Cortex of kidney (tissue), 1 donor: ENCODE measurements at places on chromosomes 4 and X.

GRCh38 chrX:130330706-130331105 lies 9.0 kb upstream of the SLC25A14 start:
- DNase-seq, result no peak

DNA sequence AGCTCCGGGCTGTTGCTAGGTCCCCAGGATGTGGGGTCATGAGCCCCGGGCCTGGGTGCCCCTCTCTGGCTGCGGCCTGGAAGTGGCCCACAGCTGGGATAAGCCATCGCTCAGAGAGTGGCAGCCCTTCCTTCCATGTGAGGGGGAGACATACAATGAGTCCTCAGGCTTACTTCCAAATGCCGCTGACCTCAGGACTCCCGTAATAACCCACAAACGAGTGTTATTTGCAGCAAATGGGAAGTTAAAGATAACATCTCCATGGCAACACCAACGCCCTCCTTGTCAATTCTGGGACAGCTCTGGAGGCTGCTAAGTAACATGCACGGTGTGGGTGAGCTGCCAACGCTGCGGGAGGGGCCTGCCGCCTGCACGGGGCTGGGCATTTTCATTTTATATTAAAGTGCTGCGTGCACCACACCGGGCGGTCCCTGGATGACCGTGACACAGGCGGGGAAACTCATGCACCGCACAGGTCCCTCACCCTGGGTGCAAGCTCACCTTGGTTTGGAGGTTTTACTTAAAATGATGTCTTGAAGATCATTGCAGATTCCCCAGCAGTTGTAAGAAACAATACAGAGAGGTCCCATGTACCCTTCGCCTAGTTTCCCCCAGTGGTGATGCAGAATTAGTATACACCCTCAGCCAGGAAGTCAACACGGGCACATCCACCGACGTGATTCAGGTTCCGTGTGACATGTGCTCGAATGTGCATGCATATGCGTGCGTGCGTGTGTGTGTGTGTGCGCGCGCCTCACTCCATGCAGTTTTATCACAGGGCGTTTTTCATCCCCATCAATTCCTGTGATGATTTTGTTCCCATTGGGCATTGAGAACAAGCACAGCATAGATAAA lies 79.4 kb downstream of the ABLIM2 start:
- DNase-seq, result no peak

DNA sequence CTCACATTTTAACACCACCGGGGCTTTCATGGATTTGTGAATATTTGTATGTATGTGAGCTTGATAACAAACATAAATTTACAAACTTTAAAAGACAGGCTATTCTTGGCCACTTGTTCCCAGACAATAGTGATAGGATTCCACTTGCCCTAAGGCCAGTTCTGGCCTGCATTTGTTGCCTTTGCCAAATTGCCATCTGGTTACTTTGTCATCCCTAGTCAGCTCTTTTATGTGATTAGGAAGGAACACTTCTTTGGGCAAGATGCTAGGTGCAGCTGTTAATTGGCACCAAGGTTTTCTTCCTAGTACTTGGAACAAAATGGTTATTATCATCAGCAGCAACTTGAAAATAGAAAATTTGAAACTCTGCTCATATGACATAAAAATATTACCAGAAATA lies 63.3 kb downstream of the CCSER1 start:
- DNase-seq, result no peak

- DNase-seq, result no peak
Observed at GRCh38 chr4:78567500-78568060, 16.0 kb downstream of the ANXA3 start.

GRCh38 chr4:156303708-156304107 lies 350.0 kb upstream of the CTSO start:
- DNase-seq, result no peak

- DNase-seq, result no peak
Observed at GRCh38 chr4:153083447-153083947, 120.7 kb upstream of the TRIM2 start.

GRCh38 chrX:151815398-151815797 lies 80.9 kb downstream of the CNGA2 start:
- DNase-seq, result no peak

DNA sequence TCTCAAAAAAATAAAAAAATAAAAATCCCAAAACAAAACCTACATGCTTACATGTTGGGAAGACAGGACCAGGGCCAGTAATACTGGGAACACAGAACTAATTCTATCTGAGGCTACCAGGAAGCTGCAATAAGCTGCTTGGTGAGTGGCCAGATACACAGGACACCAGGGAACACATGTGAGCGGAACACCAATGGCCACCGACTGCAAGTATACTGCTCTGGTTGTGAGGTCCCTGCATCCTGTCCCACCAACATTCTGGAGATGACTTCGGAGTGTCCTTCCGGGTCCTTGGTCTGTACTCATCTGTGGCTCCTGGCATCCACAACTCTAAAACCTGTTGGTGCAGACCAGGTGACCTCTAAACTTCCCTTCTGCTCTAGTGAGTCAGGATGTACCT lies 2.7 kb downstream of the TNIP2 start:
- no peak for DNase-seq

- DNase-seq, result no peak
Observed at GRCh38 chr4:165931741-165932140, 58.7 kb downstream of the TLL1 start.

DNA sequence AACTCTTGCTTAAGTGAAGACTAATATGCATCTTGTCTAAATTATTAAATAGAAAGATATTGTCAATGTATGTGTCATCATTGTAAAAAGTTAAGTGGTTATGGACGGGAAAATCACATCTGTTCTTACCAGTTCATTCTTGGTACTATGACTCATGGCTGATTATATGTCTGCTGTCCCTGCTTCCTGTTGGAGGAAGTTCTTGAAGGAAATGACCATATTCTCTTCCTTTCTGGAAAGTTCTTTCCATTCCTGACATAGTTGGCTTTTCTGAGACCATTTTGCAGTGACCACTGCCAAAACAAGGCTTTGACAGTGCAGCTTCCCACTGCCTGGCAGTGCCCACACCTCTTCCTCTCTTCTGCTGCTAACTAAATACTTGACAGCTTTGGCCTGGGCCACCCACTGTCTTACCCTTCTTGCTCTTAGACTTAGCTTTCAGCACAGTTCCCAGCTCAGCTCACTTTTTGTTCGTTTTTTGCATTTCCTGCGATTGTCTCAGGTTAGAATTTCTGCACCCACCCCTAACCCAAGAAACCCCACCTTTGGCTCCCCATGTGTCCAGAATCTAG lies 13.2 kb upstream of the CLDN24 start:
- no peak for DNase-seq

GRCh38 chr4:1018147-1019020 lies 7.0 kb downstream of the FGFRL1 start:
- no peak for DNase-seq

GRCh38 chr4:76745240-76745639 lies 152.7 kb downstream of the SOWAHB start:
- no peak for DNase-seq

GRCh38 chr4:3520276-3520675 lies 11.9 kb downstream of the LRPAP1 start:
- no peak for DNase-seq

DNA sequence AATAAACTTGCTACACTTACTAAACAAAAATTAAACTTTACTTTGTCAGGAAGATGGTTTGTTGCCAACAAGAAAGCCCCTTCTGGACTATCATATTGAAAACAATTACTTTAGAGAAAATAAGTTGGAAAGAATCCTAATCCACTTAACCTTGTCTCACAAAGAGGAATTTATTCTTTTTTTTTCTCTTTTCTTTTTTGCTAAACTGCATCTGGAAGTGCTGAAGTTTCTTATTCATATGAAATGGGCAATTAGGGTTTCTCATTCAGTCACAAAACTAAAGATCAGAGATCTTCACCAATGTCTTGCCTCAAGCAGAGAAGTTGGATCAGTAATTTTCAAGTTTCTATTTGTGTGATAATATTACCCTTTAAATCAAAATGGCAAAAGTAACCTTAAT lies 234.9 kb upstream of the AMOT start:
- DNase-seq, result no peak

- DNase-seq, result no peak
Observed at GRCh38 chrX:11364835-11365234, 71.6 kb downstream of the AMELX start.

DNA sequence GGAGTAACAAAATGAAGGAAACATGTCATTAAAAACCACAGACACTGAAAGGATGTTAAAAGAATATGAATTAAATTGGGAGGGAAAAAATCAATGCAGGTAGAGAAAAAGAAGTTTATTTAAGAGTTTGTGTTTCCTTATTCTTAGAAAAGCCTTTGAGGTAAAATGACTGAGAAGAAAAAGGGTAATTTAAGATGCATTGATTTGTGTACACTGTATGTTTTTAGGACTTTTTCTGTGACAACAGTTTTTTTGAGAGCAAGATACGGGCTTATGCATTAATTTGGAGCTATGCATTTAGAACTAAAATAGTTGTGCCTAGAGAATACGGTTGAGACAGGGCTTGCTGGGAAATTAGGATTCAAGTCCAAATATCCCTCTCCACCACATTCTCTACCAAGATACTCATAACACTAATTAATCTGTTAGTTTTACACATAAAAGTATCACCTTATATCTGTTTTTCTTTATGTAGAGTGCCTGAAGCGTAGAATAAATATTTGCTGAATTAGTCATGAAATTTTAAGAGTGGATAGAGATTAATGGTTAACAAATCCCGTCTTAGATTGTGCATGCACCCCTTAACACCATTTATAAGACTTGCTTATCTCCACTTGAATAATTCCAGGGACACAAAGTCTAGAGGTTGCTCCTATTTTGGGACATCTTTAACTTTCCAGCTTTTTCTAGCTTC lies 232.5 kb downstream of the PCDH7 start:
- no peak for DNase-seq

GRCh38 chr4:141248029-141248428 lies 27.3 kb downstream of the ZNF330 start:
- DNase-seq, result no peak

DNA sequence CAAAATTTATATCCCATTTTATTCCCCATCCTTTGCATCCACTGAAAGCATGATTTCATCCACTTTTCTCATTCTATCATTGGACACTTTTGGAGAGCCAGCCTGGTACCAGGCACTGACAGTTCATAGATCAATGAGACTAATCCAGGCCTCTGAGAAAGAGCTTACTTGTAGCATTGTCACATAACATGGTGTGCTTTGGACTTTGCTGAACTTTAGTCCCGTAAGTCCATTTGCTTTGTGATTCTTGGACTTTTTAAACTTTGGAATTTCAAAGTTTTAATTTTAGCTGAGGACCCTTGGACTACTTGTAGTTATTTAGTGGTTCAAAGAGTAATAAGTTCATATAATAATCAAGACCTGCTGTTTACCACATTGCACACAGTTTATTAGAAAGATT lies 11.5 kb downstream of the LIAS start:
- no peak for DNase-seq

GRCh38 chrX:22959204-22959920 lies 40.4 kb upstream of the DDX53 start:
- DNase-seq, result no peak

DNA sequence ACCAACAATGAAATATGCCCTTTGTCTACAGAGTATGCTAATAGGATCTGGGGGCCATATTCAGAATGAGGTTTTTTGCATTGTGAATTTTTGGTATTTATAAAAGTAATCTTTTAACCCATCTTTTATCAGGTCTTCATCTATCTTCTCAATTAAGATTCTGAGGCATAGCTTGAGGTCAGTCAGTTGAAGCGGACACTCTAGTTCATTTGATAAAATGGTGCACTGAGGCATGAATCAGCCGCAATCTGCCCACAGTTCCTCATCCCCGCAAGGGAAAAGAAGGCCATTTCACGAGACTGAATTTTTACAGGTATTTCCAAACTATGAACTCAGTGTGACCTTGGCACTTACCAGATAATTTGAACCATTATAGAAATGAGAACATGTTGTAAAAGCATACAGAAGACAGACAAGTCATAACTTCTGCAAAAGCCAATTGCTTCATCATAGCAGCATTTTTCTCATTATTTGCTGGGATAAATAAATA lies 19.3 kb upstream of the VCX2 start:
- no peak for DNase-seq

- no peak for DNase-seq
Observed at GRCh38 chrX:13345438-13345837, 25.6 kb upstream of the ATXN3L start.

DNA sequence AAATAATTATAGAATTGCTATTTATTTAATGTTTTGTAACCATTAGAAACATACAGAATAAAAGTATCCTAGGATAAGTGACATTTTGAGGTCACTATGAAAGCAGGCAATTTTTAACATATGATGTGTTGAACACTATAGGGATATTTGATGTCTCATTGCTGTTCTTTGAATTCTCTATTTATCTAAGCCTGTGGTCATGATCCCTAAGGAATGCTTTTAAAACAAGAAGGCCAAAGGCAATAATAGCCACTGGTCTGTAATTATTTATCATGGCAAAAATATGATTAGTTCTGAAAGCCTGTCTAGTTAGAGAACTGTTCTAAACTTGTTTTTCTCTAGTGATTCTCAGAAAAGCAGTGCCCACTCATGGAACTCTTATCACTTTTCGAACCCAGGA lies 186.6 kb downstream of the RPA4 start:
- no peak for DNase-seq

- DNase-seq, result no peak
Observed at GRCh38 chr4:140019619-140020347, 134.2 kb downstream of the MAML3 start.

DNA sequence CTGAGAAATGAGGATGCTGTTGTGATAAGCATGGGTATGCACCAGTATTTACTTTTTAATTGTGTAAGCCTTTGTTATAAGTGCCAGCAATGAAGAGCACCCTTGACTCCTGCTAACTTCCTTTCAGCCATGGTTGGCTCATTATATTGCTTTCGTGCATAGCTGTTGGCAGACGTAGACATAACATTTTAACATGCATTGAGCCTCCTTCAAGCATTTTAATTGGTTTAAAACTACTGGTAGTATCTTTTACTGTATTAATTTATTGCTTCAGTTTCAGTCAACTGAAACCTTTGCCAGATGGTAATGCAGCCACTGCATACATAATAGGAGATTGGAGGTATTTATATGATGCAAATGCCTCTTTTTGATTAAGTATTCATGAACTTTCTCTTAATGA lies 1285.4 kb downstream of the PCDH18 start:
- DNase-seq, result no peak

- DNase-seq, result no peak
Observed at GRCh38 chrX:38882894-38883626, 81.8 kb downstream of the MID1IP1 start.
